ENCODE measurements at places on chromosomes 3 and 15.

GRCh38 chr15:40992241-40992741 lies 39.0 kb downstream of the CHAC1 start:
- DNase-seq: no peak

DNA sequence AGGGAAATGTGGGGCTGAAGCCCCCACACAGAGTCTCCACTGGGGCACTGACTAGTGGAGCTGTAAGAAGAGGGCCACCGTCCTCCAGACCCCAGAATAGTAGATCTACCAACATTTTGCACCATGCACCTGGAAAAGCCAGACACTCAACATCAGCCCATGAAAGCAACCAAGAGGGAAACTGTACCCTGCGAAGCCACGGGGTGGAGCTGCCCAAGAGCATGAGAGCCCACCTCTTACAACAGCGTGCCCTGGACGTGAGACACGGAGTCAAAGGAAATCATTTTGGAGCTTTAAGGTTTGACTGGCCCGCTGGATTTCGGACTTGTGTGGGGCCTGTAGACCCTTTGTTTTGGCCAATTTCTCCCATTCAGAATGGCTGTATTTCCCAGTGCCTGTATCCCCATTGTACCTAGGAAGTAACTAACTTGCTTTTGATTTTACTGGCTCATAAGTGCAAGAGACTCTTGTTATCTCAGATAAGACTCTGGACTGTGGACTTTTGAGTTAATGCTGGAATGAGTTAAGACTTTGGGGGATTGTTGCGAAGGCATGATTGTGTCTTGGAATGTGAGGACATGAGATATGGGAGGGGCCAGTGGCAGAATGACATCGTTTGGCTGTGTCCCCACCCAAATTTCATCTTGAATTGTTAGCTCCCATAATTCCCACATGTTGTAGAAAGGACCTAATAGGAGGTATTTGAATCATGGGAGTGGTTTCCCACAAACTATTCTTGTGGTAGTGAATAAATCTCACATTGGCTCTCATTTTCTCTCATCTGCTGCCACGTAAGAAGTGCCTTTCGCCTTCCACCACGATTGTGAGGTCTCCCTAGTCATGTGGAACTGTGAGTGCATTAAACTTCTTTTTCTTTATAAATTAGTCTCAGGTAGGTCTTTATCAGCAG lies 105.8 kb downstream of the CBLB start:
- DNase-seq: no peak

DNA sequence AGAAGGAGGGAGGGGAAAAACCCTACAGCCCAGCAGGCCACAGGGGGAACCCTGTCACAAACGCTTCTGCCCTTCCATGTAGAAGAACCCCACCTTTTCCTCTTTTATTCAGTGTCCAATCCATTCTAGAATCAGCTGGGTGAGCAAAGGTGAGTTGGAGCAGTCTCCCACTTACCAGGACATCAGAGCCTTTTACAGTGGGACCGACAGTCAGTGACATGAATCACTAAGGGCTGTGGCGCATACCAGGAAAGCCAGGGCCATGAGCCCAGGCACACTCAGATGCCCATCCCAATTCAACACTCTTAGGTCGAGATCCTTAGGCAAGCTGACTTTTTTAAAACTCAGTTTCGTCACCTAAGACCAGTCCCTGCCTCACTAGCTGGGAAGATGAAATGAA lies 146.1 kb downstream of the AQP9 start:
- DNase-seq: no peak

GRCh38 chr3:127483902-127484591 lies 106.5 kb downstream of the TPRA1 start:
- DNase-seq: peak; percentile 46

DNA sequence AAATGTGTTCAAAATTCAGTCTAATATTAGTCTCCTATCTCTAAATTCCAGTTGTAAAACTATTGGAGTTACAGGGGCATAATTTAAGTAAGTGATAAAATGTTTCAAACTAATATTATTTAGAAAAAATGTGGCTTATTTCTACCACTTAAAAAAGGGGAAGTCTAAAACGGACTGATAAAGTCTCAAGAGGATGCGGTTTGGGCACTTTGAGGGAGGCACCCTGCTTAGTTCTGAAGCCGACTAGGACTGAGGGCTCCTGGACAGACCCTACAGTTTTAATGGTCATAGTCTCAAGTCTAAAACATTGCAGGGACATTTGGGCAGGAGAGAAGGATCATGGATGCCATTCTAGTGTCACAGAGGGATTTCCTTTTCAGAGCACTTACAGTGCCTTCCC lies 566.3 kb downstream of the NR2F2 start:
- DNase-seq: no peak

DNA sequence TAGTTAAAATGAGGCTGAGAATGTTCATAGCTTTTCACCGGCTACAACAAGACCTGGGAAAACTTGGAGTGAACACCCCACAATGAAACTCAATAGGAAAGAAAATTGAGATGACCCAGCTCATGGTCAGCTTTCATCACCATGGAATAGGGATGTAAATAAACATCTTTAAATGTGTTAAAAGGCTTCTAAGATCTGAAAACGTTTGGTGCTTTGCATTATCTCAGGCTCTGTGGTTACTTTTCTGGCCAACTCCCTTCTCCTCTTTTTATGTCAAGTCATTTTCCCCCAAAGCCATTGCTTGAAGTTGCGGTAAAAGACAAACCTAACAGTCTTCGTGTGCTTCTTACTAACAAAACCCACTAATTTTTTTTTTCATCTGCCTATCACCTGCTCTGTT lies 195.8 kb downstream of the MECOM start:
- DNase-seq: no peak

Data from activated naive CD4-positive, alpha-beta T cell treated with anti-CD3 and anti-CD28 coated beads, Interleukin-2, amount 10 ng/mL, durations not matched to agents 7 days and 5 days (primary cell).